ENCODE measurements at places on chromosomes 1 and 21.

GRCh38 chr1:204650911-204651570, 34.5 kb downstream of the LRRN2 start:
- no peak for DNase-seq

GRCh38 chr21:41828884-41829360, 50.2 kb downstream of the PRDM15 start:
- no peak for DNase-seq

DNA sequence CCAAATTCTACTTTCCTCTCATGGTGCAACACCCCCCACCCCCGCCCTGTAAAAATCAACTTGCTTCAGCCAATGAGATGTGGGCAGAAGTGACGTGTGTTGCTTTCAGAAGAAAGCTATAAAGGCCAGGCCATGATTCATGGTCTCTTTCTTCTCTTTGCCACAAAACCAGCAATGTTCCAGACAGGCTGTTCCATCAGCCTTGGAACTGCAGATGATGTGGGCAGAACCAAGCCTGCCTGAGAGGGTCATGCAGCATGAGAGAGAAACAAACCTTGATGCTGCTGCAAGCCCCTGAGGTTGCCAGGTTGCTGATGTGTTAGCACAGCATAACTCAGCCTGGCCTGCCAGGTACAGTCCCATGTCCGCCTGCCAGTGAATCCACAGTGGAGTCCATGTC, 41.8 kb downstream of the MIS18A start:
- DNase-seq = no peak

GRCh38 chr21:28875078-28875477, 117.6 kb downstream of the LTN1 start:
- no peak for DNase-seq

DNA sequence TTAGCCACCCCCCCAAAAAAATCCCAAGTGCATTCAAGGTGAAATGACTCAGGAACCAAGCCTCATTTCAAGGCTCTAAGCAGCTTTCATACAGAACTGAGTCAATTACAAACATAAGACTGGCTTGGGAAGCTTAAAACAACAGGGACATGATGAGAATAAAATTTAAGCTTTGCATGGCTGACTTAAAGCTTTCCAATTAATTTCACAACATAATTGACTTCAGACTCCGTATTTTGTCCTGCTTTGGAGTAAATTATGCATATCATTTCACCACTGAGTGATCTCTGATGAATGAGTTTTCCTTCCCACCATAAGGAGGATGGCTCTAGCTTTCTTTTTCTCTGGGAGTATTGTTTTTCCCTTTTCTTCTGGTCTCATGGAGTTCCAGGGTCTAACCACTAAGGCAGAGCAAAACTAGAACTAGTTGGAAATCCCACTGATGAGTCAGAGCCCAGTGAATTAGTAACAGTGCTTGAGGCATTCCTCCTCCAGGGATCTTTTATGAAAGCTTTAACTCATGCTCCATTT, 72.8 kb downstream of the XCL2 start:
- no peak for DNase-seq
